Lung (tissue), 17 donors: ENCODE measurements at places on chromosomes 7 and 10.

DNA sequence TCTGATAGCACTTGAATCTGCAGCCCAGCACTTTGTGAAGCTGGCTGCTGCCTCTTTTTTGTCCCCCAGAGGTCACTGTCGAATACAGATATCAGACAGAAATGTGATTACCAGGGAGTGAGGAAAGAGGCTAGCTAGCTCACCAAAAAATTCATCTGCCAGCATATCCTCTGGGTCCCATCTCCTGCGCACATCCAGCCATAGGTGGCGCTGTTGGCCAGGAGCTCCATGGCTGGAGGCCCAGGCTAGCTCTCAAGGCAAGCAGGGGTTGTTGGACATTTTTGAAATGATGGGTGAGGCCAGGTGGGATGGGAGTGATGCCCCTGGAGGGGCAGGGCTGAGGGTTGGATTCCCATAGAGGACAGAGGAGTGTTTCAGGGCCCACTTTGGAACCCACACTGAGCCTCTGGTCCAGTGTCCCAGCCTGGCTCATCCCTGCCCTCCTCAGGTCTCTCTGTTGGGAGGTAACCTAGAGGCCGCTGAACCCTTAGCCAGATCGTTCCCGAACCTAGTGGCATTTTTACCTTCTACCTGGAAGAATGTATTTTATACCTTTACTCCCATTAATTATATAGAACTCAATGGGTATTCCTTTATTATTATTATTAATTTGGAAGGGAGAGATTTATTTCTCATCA, 14.8 kb downstream of the DPCD start:
- DNase-seq: peak; percentile 72

DNA sequence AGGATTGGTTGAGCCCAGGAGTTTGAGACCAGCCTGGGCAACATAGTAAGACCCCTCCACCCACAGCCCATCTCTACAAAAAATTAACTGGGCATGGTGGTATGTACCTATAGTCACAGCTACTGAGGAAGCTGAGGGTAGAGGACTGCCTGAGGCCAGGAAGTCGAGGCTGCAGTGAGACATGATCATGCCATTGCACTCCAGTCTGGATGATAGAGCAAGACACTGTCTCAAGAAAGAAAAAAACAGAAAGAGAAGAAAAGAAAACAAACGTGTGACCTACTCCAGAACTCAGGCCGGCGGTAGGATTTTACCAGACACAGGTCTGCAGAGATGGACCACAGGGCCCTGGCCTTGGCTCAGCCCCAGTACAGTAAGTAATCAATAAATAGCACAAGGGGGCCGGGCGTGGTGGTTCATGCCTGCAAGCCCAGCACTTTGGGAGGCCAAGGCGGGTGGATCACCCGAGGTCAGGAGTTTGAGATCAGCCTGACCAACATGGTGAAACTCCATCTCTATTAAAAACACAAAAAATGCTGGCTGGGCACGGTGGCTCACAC, 35.4 kb upstream of the TNRC18 start:
- DNase-seq: no peak

- peak; percentile 86 for DNase-seq
Measured at GRCh38 chr10:3400348-3400747, 227.8 kb upstream of the PITRM1 start.

DNA sequence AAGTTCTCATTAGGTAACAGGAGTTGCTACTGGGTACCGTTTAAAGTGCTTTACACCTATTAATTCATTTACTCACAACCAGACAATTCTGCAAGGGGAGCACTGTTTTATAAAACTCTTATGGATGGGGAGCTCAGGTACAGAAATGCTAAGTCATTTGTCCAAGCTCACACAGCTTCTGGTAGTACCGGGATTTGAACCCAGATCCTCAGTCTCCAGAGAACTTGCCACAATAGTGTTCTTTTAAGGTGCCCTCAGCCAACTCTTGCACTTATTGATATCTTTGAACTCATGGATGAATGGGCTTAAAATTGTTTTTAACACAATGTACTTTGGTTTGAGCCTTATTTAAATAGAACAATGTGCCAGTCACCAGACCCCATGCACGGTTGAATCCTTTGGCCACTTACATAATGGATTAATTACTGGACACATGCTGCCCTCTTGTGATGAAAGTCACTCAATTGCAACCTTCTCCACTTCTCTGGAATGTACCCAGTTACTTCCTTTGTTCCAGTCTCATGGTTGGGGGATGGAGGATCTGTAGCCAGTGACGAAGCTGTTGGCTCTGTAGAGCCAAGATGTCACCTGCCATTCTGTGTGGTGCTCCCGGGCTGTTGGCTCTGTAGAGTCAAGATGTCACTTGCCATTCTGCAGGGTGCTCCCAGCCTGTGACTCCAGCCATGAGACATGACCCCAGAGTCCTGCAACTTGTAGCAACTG, 65.6 kb downstream of the NOD1 start:
- peak; percentile 81 for DNase-seq

DNA sequence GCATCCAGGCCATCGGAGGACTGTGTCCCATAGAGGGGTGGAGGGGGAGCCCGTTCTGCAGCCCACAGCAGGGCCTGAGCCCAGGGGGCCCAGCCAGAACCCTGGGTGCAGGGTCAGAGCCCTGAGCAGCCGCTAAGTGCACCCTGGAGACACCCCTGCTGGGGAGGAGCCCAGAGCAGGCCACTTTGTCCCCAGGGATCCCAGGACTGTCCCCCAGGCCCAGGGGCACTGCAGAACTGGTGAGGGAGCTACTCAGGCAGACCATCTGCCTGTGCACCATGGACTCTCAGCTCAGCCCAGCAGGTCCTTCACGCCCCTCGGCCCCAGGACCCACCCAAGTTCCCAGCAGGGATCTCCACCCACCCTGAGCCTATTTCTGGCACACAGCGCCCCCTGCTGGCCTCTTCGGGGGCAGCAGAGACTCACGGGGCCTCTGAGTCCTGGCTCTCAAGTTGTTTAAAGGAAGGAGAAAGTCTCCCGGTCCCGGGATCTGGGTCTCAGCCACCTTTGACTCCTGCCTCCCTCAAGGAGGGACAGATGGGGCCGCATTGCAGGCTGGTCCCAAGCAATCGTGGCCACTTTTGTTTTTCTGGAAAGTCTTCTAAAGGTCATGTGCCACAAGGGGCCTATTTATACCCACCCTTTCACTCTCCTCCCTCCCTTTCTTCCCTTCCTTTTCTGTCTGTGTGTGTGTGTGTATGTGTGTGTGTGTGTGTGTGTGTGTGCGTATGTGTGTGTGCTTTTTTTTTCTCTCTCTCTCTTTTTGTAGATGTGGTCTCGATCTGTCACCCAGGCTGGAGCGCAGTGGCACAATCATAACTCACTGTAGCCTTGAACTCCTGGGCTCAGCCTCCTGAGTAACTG, 90.3 kb downstream of the MYL10 start:
- peak; percentile 84 for DNase-seq
